ENCODE measurements at places on chromosomes 13 and 19. TPM values are rescaled to one million over a fixed set of nuclear protein-coding genes. Genes with fewer than 3 reads are reported as not detected.

- DNase-seq, result no peak
Measured at GRCh38 chr19:41239961-41240574, 21.0 kb downstream of the AXL start.

- no peak for DNase-seq
Measured at GRCh38 chr13:86758116-86758515, 913.1 kb upstream of the SLITRK5 start.

- peak; percentile 17 for DNase-seq
Measured at GRCh38 chr13:28684257-28684656, 25.3 kb downstream of the POMP start.

SPINT2 gene
- 9.5 TPM for total RNA-seq

DNA sequence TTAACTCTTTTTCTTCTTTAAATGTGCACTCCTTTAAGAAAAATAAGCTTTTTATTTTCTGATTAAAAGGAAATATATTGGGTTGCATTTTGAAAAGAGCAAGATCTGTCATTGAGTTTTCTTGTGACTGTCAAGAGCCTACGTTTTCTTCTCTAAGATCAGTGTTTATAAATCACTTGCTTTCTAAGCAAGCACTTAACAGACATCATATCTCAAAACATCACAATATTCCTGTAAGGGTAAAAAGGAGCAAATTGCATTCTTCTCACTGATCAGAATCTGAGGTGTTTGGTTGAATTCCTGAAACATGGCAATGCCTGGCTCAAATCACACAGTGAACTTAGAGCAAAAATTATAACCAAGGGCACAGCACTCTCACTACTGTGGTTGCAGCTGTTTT lies 231.3 kb downstream of the PCDH17 start:
- no peak for DNase-seq

- DNase-seq, result no peak
Measured at GRCh38 chr13:91017669-91018053, 329.8 kb upstream of the MIR17HG start.

GRCh38 chr13:100848304-100848703 lies 173.7 kb upstream of the TMTC4 start:
- no peak for DNase-seq

- no peak for DNase-seq
Measured at GRCh38 chr19:45762870-45763631, 6.0 kb downstream of the SIX5 start.

CASP14 gene
- not detected for total RNA-seq

Measured in GM23248 (cell line).